Mammary epithelial cell (primary cell): ENCODE measurements at places on chromosomes 5 and 9. TPM values are rescaled to one million over a fixed set of nuclear protein-coding genes. Genes with fewer than 3 reads are reported as not detected.

Gene PCDHB12
- total RNA-seq, result 0.17 TPM

Gene LCN9
- not detected for total RNA-seq

Gene DELE1
- 51.4 and 52.0 TPM in 2 replicates for total RNA-seq

Gene SURF2
- total RNA-seq, result 22.5 TPM

Gene GFI1B
- total RNA-seq, result not detected

Gene DBH
- not detected for total RNA-seq

Gene ASPN
- total RNA-seq, result not detected in 2 replicates

Gene SNCAIP
- not detected in 2 replicates for total RNA-seq

Gene SLC25A2
- total RNA-seq, result 0.28 and 0.45 TPM in 2 replicates

Gene FIBCD1
- 3.0 and 3.3 TPM in 2 replicates for total RNA-seq

Gene GPX8
- total RNA-seq, result 32.0 and 38.0 TPM in 2 replicates
